RWPE2 (cell line): ENCODE measurements at places on chromosomes 11 and 22.

GRCh38 chr11:64858467-64859263 lies 14.2 kb upstream of the CDC42BPG start:
- DNase-seq: peak; percentile 69

GRCh38 chr11:13169709-13170108 lies 107.9 kb upstream of the BMAL1 start:
- no peak for DNase-seq

GRCh38 chr11:70002433-70002832 lies 75.7 kb upstream of the ANO1 start:
- DNase-seq: no peak

DNA sequence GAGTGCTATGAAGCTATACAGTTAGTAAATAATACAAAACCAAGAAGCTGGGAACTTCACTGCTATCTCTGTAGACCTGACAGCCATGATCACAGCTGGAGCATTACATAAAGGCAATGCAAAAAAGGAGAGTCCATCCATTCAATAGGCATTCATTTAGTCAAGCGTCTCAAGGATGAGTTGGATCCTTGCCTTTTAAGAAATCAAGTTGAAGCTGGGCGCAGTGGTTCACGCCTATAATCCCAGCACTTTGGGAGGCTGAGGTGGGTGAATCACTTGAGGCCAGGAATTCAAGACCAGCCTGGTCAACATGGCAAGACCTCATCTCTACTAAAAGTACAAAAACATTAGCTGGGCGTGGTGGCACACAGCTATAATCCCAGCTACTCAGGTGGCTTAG lies 48.1 kb upstream of the ALKBH3 start:
- DNase-seq: no peak

- DNase-seq: no peak
These were observed 21.1 kb downstream of the MMP20 start for GRCh38 chr11:102604011-102604410.

- no peak for DNase-seq
These were observed 1.0 kb downstream of the CCDC85B start for GRCh38 chr11:65891219-65892136.

- no peak for DNase-seq
These were observed 21.7 kb upstream of the ABTB2 start for GRCh38 chr11:34379539-34379938.

DNA sequence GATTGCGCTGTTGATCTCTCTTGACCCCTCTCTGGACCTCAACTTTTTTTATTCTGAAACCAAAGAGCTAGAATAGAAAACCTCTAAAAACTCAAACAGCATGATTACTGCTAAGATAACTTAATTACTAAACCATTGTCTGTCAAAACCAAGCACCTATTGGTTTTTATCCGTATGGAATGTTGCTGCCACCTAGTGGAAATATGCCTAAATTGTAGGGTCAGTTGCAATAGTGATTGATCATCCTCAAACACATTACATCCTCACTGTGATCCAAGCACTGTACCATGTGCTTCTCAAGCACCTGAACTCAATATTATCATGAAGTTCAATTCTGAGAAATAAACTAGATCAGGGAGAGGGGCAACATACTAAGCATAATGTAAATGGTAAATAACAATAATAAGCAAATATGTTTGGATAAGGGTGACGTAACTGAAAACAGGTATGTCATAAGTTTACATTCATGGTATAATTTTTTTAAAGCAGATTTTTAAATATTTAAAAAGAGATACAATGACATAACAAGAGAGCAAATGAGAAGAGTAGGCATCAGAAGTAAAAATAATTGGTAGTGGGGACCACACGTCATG lies 3.8 kb upstream of the OR5A2 start:
- DNase-seq: no peak

DNA sequence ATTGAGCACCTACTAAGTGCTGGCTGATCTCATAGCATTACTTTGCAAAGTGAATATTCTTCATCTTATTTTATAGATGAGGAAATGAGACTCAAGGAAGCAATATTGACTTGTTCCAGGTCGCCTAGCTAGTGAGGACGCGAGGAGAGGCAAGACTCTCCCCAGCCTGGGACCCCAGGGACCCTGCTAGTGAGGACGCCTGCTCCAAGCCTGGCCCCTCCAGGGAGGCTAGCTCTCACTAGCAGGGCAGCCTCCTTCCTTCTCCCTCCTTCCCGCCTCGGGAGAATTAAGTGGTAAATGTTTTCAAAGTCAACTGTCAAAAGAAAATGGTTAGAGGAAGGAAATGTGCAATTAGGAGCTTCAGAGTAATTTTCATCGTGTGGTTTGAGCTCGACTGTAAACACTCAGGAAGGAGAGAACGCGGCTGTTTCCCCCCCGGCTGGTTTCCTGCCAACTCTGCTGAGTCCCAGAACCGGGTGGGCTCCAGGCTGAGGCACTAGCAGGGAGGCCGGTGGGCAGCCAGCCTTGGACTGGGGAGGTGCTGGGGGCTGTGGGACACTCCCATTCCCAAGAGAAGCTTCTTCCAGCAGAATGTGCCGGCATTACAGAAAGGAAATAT lies 17.9 kb downstream of the MYEOV start:
- DNase-seq: peak; percentile 35

DNA sequence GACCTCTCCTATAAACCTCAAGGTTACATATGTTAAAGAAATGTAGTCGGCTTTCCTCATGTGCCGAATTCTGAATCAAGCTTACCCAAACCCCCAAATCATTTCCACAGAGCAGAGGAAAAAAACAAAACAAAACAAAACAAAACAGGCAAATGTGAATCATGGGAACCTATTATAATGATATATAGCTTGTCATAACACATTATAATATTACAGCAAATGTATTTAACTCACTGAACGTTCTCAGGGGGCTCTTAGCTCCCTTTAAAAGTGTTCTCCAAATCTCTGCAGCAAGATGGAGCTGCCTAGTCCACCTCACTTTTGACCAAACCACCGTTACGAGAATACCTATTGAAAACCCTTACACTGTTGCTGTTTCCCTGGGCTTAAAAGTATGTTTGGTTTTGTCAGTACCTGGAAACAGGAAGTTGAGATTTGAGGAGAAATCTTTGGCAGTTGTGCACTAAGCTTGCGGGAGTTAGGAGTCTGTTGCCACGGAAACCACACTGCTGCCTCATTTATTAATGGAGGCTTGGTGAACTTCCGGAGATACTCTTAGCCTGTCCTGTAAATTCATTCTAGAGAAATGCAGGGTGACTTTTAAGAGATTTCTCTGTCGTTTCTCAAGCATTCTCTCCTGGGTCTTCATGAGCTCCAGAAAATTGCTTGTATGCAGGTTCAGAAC lies 167.0 kb upstream of the RASSF10 start:
- no peak for DNase-seq

- no peak for DNase-seq
These were observed 216.2 kb downstream of the ARHGAP42 start for GRCh38 chr11:100903284-100903683.

DNA sequence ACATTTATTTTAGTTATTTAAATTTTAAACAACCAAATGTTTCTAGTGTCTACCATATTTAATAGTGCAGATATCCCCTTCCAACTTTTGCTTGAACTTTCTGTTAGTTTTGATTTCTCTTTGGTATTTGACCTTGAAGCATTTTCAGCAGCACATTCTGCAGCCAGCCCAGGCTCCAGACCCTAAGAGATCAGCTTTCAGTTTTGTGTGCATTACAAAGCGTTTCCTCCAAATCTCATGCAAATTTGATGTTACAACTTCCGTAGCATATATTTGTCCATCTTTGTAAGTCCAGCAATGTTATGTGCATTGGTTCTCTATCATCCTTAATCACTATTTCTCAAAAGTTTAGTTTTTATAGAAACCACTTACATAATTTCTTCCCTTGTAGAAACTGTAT lies 14.6 kb upstream of the SERGEF start:
- DNase-seq: no peak

DNA sequence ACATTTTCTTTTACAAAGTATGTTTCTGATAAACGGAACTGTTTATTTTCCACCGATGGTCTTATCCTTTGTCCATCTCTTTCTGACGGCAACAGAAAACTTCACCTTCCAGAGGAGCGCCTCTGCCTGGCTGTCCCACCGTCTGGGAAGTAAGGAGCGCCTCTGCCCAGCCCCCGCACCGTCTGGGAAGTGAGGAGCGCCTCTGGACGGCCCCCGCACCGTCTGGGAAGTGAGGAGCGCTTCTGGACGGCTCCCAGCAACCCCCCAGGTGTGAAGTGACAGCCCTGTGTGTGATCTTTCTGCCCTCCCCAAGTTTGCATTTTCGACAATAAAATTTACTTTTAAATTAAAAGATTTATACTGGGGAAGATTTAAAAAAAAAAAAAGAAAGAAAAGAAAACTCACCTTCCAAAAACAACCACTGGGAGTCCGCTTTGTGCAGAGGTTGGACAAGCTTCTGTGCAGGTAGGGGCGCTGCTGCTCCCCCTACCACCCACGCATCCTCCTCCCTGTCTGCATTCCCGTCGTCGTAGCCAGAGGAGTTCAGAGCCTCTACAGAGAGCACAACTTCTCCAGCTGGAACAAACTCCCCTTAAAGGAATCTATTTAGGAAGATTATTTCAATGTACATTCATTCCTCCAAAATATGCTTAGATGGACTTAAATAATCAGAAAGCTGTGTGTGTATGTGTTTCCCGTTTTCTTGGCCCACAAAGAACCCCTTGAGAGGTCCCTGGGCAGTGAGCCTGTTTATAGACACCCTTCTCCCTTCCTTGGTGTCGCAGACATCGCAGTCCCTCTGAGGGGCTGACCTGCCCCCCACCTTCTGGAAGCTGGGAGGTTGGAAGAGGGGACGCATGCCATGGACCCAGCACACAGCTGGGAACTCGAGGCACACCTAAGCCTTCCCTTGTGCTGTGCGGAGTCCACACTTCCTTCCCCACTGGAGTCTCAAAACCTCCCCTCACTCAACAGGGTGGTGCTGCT lies 849 bp upstream of the APOBEC3B start:
- DNase-seq: no peak

DNA sequence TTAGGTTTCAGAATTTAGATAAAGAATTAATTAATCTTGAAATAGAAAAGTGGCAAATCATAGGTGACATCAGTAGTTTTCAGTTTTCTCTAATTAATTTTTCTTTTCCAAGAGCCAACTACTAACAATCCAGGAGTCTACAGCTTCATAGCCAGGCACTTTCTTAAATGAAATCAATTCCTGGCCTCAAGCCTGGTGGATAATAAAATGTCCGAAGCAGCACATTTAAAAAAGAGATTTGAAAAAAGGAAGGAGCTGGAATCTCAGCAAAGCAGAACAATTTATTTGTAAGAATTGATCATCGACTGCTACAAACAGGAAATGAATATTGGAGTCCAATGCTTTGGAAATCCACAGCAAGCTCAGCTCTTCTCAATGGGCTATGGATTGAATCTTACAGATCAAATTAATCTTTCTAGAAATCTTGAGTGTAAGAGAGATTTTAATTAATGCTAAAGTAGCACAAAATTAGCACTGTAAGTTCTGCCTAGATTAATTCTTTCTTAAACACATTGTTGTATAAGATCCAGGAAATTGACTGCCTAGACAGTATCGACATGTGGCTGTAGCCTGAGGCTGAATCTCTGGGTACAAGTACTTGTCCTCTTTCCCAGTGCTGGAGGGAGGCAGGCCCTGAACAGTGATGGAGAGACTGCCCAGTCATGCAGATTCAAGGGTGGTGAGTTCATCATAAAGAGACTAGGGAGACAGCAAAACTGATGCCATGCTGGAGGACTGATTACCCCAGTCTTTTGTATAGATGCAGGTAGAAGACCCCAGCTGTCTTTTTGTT lies 167.8 kb upstream of the POU2AF2 start:
- DNase-seq: no peak

DNA sequence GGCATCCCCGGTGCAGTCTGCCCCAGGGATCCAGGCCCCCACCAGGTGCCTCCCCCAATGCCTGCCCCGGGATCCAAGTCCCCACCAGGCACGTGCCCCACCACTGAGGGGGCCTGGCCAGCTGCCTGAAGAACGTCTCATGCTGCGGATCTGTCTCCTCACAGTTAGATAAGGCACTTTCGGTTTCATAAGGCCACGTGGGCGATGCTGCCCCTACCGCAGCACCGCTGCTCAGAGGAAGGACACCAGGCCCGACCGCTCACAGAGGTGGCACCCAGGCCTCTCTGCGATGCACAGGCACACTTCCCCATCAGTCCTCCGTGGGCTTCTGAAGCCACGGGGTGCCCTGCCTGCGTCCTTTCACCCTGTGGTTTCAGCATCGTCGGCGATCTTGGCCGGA lies 68.1 kb upstream of the BID start:
- no peak for DNase-seq

- DNase-seq: no peak
These were observed 7.6 kb upstream of the CHADL start for GRCh38 chr22:41248314-41248713.
